ENCODE measurements at places on chromosomes 16 and 17.

GRCh38 chr16:81593481-81593880 lies 148.9 kb downstream of the CMIP start:
- no peak for DNase-seq
- no peaks in the 10 kb centered on the region for H3K4me1 ChIP-seq
- H3K36me3 ChIP-seq: peaks cover 8% of the 10 kb centered on the region
- H3K27me3 ChIP-seq: no peaks in the 10 kb centered on the region
- H3K4me3 ChIP-seq: no peak overlapping the region

DNA sequence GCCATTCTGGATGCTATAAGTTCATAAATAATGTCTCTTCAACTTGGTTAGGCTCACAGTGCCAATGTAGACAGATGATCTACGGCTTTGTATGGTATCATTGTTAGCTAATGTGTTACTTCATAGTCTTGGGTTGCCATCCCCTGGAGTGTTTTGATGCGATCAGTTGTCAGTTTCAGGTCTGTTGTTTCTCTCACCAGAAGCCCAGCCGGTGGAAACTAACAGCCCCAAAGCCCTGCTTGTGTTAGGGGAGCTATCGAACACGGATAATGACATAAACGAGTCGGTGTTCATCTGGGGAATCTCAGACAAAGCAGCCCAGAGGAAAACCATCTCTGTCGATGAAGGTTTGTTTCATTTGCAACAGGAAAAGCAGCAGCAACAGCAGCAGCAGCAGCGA lies 107.4 kb upstream of the ANKFN1 start:
- no peak overlapping the region for H3K4me3 ChIP-seq
- H3K36me3 ChIP-seq: no peaks in the 10 kb centered on the region
- no peaks in the 10 kb centered on the region for H3K4me1 ChIP-seq
- peaks cover 12% of the 10 kb centered on the region for H3K27me3 ChIP-seq
- no peak overlapping the region for H3K27ac ChIP-seq

DNA sequence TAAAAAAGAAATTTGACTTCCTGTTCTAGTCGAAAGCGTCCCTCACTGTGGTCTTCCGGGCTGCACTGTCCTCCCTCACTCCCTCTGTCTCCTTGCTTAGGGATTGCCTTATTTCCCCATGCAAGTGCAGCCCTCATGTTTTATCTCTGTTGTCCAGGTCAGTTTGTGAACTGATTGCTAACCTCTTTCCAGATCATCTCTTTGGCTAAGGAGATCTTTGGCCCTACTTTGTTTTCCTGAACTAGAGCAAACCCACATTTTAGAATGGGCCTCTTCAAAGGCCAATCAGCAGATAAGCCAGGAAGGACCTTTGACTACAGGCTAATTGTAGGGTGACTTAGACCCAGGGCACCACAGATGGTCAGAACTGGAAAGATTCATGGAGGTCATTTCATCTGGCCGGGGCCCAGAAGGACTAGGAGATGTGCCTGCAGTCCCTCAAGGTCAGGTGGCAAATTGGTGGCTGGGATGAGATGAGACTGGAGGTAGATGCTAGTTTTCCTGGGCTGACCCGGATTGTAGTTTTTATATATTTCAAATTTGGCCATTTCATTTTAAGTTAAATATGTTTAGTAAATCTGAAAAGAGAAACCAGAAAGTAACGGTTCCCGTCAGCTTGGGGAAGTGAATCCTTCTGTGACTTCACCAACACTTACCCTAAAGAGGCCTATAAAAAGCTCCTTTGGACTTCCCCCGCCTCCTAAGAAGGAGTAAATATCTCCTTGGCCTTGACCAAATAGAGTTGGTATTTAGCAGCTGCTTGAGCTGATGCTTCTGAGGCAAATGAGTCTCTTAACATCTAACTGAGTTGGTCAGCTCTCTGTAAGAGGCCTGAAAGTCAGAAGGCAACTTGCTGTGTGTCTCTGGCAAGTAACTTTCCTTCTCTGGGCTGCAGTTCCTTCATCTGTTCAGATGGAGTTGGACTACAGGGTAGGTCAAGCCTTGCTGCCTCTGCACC lies 6.2 kb upstream of the SLC25A19 start:
- H3K4me1 ChIP-seq: no peaks in the 10 kb centered on the region
- no peak overlapping the region for H3K4me3 ChIP-seq
- DNase-seq: no peak
- H3K27ac ChIP-seq: no peak overlapping the region
- H3K36me3 ChIP-seq: no peaks in the 10 kb centered on the region

DNA sequence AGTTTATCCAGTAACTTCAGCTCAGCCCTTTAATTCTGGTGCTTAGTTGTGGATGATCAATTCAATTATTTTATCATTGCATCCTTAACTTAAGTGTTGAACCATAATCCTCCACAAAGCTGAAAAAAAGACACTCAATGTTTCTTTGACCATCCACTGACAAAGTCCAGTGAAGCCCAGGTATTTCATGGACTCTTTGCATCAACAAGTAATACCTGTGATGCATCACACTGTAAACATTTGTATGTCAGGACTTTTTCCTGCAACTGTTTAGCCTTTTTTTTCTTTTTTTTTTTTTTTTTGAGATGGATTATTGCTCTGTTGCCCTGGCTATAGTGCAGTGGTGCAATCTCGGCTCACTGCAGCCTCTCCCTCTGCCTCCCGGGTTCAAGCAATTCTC lies 6.6 kb upstream of the NFAT5 start:
- no peak overlapping the region for H3K4me3 ChIP-seq
- DNase-seq: no peak
- H3K4me1 ChIP-seq: peaks cover 6% of the 10 kb centered on the region
- no peaks in the 10 kb centered on the region for H3K36me3 ChIP-seq
- no peak overlapping the region for H3K27ac ChIP-seq

DNA sequence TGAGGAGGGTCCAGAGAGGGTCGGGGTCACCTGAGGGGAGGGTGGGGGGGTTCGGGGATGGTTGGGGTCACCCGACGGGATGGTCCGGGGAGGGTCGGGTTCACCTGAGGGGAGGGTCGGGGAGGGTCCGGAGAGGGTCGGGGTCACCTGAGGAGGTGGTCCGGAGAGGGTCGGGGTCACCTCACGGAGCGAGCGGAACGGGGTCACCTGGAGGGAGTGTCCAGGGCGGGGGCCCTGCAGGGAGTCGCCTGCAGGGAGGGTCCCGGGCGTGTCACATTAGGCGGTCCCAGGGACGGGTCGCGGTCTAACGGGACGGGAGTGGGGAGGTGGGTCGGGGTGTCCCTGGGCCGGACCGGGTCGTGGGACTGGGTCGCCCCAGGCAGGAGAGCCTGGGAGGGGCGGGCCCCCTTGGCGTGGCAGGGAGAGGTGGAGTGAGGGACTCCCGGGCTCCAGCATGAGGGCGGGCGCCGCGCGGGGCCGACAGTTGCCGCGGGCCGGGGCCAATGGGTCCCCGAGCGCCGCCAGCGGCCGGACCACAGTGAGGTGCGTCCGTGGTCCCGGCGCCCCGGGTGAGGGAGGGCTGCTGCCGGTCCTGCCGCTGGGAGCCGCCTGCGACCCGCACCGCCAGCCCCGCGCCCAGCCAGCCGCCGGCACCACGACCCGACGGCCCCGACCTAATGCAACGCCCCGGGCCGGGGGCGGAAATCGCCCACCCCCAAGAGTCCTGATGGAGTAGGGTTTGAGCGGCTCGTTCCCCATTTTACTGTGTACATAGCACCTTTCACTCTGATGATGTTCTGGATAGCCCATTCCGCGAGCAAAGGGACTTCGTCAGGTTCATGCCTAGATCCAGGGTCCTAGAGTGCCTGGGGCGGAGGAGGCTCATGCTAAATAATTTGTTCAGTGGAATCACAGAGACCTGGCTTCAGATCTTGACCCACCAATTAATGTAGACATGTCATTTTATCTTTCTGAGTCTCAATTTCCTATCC lies 1.2 kb upstream of the ABCA3 start:
- no peak overlapping the region for H3K4me3 ChIP-seq
- peak; percentile 58 for DNase-seq
- H3K36me3 ChIP-seq: no peaks in the 10 kb centered on the region
- peaks cover 54% of the 10 kb centered on the region for H3K27me3 ChIP-seq

- no peak overlapping the region for H3K4me3 ChIP-seq
- H3K27me3 ChIP-seq: no peaks in the 10 kb centered on the region
- no peaks in the 10 kb centered on the region for H3K4me1 ChIP-seq
- DNase-seq: no peak
- no peak overlapping the region for H3K27ac ChIP-seq
These were observed 4.4 kb downstream of the NTAN1 start for GRCh38 chr16:15051387-15051951.

DNA sequence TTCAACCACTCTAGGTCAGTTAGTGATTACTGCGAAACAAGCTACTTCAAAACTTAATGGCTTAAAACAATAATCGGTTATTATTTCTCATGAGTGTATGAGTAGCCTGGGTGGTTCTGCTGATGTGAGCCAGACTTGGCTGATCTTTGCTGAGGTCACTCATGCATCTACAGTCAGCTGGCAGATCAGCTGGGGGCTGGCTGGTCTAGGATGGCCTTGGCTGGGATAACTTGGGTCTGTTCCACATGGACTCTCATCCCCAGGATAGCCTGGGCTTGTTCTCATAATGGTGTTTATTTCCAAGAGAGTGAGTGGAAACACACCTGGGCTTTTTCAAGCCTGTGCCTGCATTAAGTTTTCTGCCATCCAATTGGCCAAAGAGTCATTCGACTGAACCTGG lies 13.0 kb downstream of the CCDC182 start:
- H3K36me3 ChIP-seq: no peaks in the 10 kb centered on the region
- H3K4me3 ChIP-seq: no peak overlapping the region
- H3K4me1 ChIP-seq: no peaks in the 10 kb centered on the region
- no peak for DNase-seq
- no peak overlapping the region for H3K27ac ChIP-seq
- H3K27me3 ChIP-seq: no peaks in the 10 kb centered on the region

GRCh38 chr17:67283731-67284516 lies 38.9 kb upstream of the HELZ start:
- H3K4me1 ChIP-seq: no peaks in the 10 kb centered on the region
- no peak for DNase-seq
- H3K36me3 ChIP-seq: no peaks in the 10 kb centered on the region
- H3K27me3 ChIP-seq: no peaks in the 10 kb centered on the region

- H3K27ac ChIP-seq: no peak overlapping the region
- no peaks in the 10 kb centered on the region for H3K4me1 ChIP-seq
- no peaks in the 10 kb centered on the region for H3K27me3 ChIP-seq
- H3K36me3 ChIP-seq: no peaks in the 10 kb centered on the region
- no peak for DNase-seq
- no peak overlapping the region for H3K4me3 ChIP-seq
These were observed 53.2 kb downstream of the CDYL2 start for GRCh38 chr16:80751167-80751566.

DNA sequence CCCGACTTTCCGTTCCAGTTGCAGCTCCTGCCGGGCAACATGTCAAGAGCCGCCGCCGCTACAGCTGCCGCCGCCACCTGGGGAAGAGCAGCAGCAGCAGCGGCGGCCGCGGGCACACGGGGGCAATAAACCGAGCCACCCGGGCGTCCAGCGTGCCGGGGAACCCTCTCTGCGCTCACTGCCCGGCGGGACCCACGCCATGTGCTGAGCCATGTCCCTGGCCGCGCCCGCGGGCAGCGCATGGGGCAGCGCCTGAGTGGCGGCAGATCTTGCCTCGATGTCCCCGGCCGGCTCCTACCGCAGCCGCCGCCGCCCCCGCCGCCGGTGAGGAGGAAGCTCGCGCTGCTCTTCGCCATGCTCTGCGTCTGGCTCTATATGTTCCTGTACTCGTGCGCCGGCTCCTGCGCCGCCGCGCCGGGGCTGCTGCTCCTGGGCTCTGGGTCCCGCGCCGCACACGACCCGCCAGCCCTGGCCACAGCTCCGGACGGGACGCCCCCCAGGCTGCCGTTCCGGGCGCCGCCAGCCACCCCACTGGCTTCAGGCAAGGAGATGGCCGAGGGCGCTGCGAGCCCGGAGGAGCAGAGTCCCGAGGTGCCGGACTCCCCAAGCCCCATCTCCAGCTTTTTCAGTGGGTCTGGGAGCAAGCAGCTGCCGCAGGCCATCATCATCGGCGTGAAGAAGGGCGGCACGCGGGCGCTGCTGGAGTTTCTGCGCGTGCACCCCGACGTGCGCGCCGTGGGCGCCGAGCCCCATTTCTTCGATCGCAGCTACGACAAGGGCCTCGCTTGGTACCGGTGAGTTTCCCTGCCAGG lies 604 bp downstream of the HS3ST3B1 start:
- peak; percentile 80 for DNase-seq
- peak overlapping the region; percentile 43 for H3K27ac ChIP-seq
- no peaks in the 10 kb centered on the region for H3K36me3 ChIP-seq
- peaks cover 59% of the 10 kb centered on the region for H3K27me3 ChIP-seq
- H3K4me3 ChIP-seq: peak overlapping the region; percentile 92
- peaks cover 4% of the 10 kb centered on the region for H3K4me1 ChIP-seq

DNA sequence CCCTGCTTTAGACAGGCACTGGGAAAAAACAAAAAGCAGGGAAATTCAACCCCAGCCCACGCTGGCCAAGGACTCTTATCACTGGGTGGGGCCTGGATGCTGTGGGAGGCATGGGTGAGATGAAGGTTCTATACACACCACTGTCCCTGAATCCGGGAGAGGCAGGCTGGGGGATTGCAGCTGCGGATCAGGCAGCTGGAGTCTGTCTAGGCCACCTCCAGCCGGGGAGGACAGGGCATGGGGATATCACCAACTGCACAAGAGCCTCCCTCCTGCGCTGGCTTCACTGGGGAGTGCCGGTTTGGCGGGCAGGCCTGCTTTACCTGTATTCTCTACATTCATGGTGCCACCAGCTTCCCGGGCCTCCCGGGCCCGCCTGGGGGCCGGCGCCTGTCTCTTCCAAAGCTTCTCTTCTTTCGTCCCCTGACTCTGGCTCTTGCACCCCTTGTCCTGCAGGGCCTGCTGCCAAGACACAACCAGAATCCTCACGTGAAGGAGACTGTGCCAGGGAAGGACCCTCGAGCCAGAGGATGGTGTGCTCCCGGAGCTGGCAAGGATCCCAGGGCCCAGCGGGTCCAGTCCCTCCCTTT lies 13.9 kb downstream of the KIFC3 start:
- H3K27me3 ChIP-seq: no peaks in the 10 kb centered on the region
- no peak for DNase-seq
- no peak overlapping the region for H3K27ac ChIP-seq
- no peak overlapping the region for H3K4me3 ChIP-seq
- peaks cover 54% of the 10 kb centered on the region for H3K36me3 ChIP-seq

DNA sequence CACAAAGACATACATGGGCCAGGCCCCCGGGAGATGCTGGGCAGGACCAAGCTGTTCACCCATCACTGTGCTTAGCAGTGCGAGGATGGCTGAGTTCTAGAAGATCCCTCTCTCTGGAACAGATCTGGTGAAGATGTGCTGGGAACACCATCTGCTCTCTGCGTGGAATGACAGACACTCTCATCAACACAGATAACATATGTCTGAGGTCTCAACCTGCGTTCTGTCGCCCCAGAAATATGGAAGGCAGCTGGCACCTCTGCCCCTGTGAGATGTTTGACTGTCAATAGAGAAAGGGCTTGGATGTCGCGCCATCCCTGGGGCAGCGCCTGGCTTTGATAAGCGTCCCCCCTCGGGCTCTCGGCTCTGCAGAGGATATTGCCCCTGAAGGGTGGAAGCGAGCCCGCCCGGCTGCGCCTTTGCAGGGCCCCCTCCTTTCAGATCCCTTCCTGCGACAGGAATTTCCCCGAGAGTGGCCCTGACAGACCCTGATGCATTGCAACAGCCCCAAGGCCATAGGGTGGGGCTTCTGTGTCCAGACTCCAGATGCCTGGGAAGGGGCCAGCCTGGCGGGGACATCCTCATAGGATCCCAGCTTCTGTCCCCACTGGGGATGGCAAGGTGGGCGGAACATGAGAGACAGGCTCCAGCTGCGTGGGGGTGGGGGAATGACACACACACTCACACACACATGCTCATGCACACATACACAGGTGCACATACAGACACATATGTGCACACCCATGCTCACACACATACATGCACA lies 86.9 kb upstream of the ZNF469 start:
- no peak overlapping the region for H3K4me3 ChIP-seq
- peak overlapping the region; percentile 29 for H3K27ac ChIP-seq
- no peaks in the 10 kb centered on the region for H3K36me3 ChIP-seq
- DNase-seq: peak; percentile 28
- no peaks in the 10 kb centered on the region for H3K27me3 ChIP-seq

Measured in endodermal cell (in vitro differentiated cells).